T-cell (primary cell): ENCODE measurements at places on chromosomes 11 and 22. TPM values are rescaled to one million over a fixed set of nuclear protein-coding genes. Genes with fewer than 3 reads are reported as not detected.

DNA sequence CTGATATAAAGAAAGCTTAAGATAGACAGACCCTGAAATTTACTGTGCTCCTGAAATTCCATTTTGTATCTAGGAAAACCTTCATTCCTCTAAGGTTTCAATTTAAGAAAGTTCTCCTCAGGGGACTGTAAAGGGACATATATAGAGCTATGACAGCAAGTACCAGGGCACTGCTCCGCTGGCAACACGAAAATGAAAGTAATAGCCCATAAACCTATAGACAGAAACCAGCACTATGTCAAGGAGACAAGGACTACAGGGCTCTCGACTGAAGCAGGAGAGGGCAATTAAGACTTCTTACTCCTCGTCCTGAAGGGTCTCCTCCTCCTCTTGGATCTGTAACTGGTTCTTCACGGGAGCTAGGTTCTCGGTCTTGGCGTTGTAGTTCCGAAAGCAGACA, 6.9 kb downstream of the FEZ1 start:
- DNase-seq: no peak

GRCh38 chr22:35134637-35135036, 68.7 kb downstream of the ISX start:
- no peak for DNase-seq

SLC35C1 gene
- total RNA-seq: 23.9 TPM

- DNase-seq: no peak
Observed at GRCh38 chr11:11978098-11978637, 30.3 kb downstream of the DKK3 start.

DDTL gene
- 3.5 TPM for total RNA-seq

APOA5 gene
- total RNA-seq: not detected

RNF26 gene
- total RNA-seq: 20.0 TPM

- no peak for DNase-seq
Observed at GRCh38 chr11:70014291-70014690, 63.8 kb upstream of the ANO1 start.

DNA sequence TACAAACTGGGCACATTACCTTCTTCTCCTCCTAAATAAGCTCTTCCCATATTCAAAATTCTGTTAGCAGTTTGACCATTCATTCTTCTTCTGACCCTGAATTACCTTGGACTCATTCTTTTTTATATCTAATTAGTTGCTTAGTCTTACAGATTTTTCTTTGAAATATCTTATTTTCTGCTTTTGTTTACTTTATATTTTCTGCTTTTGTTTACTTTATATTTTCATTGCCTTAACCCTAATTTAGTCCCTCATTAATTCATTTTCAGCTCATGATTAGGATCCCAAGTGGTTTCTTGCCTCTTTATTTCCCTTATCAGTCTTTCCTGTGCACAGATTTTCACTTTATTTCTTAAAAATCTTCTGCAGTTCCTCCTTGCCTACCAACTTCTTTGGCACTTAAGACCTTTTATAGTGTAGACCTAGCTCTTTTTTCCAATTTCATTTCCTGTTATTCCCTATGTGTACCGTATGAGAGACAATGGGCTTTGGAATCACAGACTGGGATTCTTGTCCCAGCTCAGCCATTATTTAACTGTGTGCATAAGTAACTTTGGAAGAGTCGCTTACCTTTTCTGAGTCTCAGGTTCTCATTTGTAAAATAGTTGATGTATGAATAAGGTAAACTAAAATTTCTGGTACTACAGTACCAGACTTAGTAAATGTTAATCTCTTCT, 39.2 kb downstream of the SIK2 start:
- DNase-seq: no peak

DNA sequence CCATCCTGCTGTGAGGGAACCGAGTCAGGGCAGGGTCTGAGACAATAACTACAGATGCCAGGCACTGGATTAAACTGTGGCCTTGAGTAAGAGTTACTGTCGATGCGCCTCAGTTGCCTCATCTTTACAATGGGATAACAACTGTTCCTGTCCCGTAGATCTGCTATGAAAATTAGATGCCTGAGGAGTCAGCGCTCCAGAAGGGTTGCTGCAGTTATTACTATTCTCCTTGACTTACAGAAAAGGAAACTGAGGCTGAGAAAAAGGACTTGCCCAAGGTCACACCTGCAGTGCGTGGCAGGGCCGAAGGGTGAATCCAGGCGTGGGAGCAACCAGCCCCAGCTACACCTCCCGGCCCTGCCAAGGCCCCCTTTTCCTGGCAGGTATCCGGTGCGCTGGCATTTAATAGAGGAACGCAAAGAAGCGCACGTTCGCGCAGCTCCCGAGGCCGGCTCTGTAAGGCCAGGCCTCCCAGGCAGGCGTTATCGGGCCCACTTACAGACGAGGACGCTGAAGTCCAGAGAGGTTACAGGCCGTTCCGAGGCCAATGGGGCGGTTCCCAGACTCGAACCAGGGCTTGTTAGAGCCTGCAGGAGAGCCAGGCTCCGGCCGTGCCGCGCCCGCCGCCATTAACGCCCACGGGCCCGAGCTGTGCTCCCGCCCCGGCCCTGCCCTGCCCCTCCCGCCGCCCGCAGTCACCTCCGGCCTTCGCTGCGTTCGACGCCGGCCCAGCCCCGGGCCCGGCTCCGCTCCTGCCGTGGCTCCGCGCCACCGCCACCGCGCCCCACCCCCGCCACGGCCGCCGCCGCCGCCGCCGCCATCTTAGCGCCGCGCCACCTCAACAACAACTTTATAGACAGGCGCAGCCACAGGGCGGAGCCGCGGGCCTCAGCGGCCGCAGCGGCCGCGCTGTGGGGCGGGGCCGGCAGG, at the start of gene C11orf68:
Gene C11orf68 (minus strand): TSS at position 852 of the 930 bp plus-strand sequence. CDS start 31 bp downstream, at position 821.
- DNase-seq: no peak

C11orf97 gene
- not detected for total RNA-seq

OR51B2 gene
- not detected for total RNA-seq

DNA sequence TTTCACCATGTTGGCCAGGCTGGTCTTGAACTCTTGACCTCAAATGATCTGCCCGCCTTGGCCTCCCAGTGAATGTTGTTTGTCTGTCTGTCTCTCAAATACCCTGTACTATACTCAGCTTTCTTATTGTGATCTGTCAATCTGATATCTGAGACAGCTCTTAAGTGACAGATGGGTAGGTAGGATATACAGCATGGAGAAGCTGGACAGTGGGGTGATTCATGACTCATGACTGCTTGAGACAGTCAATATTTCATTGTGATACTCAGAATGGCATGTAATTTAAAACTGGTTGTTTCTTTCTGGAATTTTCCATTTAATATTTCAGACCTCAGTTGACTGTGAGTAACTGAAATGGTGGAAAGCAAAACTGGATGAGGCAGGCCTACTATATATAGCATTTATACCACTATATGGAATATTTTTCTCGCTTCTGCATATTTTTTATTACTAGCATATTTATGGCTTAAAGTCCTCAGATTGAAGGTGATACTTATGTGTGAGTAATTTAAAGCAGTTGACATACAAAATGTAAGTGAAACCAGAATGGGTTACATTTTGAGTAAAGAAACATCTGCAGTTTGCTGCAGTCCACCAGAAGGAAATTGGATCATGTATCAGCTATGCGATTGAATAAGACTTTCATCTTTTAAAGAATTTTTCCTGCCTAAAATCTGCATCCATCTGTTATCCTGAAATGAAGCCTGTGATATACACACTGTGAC, 22.3 kb downstream of the ARHGAP42 start:
- no peak for DNase-seq

DNA sequence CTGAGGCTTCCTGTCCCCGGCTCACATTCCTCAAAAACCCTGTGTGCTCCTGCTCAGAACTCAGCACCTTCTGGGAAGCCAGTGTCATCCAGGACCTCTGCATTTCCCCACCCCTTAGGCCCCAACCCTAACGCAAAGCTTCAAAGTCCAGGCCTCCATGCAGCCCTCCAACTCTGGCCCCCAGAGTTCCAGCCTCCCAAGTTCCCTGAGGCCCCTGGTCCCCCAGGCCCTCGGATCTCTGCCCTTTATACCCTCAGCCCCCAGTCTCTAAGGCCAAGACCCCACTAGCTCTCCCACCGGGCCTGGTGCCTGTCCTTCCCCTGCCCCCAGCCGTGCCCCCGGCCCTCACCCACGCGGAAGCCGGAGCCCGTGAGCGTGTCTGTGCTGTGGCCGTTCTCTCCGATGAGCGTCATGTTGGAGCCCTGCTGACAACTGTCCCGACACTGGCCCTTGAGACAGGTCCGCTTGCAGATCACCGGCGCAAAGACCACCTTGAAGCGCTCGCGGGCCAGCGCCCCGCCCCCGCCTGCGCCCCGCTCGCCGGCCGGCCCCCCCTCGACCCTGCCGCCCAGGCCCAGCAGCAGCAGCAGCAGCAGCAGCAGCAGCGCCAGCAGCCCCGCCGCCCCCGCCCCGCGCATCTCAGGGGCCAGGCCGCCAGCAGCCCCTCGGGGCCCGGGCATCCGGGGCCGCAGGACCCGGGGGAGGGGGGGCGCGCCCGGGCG, 718 bp downstream of the LTBP3 start:
- DNase-seq: no peak

- no peak for DNase-seq
Observed at GRCh38 chr11:24513479-24514218, 16.8 kb downstream of the LUZP2 start.

GRCh38 chr22:33917744-33918406, 2.4 kb downstream of the LARGE1 start:
- DNase-seq: no peak

DNA sequence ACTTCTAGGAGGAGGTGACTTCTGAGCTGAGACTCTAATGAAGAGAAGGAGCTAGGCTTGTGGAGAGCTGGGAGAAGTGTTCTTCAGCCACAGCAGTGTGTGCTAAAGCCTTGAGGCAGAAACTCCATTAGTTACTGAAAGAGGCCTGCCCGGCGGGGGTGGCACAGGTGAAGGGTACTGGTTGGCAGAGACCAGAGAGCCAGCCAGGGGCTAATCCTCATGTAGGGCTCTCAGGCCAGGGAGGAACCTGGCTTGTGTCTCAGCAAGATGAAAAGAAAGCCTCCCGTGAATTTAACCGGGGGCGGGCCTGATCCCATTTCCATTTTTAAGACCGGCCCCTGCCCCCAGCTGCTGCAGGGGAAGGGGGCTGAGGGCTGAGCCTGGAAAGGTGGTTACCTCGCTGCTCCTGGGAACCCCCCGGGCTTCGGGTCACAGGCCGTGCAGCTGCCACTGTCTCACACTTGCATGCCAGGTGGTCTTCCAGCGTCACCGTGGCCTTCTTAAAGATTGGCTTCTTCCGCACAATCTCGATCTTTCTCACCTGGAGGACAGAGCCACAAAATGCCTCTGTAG, 15.0 kb downstream of the PDGFB start:
- no peak for DNase-seq

DNA sequence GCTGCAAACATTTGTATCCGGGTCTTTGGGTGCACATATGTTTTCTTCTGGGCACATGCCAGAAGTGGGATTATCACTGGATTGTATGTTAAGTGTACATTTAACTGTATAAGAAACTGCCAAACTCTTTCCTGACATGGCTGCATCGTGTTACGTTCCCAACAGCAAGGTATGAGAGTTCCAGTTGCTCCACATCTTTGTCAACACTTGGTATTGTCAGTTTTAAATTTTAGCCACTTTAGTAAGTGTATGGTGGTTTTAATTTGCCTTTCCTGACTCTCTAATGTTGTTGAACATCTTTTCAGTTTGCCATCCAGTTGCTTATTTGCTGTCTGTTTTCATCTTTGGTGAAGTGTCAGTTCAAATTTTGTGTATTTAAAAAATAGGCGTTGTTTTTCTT, 22.5 kb upstream of the SMIM38 start:
- no peak for DNase-seq

VSTM5 gene
- total RNA-seq: not detected

- no peak for DNase-seq
Observed at GRCh38 chr11:2530131-2530854, 85.5 kb downstream of the KCNQ1 start.

INPP5J gene
- total RNA-seq: 0.23 TPM

DNA sequence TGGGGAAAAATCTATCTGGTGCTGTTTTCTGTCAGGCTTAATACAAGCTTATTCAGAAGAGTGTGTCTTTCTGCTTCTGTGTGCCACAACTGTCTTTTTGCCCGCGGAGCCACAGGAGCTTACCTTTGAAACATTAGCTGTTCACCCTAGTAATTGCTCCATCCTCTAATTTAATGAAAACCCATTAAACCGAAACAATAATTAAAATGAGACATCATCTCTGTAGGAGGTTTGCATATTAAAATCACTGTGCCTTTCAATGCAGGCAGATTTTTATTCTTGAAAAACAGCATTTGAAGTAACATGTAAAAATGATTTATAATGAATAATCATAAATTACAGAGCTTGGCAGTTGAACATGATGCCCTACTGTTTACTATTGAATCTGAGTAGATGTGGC, 102.3 kb downstream of the NELL1 start:
- no peak for DNase-seq

GRCh38 chr22:46063846-46064227, 86.5 kb upstream of the PPARA start:
- DNase-seq: no peak

KCNK4 gene
- not detected for total RNA-seq

DNA sequence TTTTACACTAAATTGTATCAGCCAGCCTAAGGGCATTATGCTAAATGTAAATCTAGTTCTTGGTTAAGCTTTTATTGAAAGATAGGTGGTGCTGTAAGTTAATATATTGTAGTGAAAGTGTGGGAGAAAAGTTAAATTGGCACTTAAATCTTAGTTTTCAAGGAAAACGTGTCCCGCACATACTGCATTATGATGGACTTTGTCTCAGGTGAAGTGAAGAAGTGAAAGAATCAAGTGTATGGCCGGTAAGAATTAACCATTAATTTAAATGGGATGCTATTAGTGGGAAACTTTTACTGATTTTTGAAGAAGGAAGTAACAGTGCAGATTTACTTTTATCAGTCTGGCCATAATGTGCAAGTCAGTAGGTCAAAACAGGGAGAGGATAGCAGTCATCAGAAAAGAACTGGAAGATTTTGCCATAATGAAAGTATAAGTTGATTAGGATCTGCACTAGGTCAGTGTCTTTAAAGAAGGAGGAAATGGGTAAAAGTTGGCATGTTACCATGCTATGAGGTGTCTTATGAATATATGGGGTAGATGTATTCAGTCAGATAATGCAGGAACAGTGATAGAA, 81.6 kb downstream of the PDHX start:
- no peak for DNase-seq

MAPK8IP1 gene
- total RNA-seq: 2.6 TPM

FAM83F gene
- 0.26 TPM for total RNA-seq

- DNase-seq: no peak
Observed at GRCh38 chr11:75734491-75735180, 17.0 kb downstream of the MOGAT2 start.

DNA sequence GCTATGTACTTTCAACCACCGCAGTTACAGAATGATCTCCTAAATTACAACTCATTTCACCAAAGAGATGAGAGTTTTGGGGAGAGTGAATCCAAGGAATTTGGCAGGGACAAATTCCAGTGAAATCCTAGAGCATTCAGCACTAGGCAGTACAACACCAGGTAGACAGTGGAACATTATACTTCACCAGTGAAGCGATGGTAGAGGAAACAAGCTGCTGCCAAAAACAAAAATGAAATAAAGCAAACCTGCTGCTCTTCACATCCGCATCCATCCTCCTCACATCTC, 16.9 kb downstream of the SMCO4 start:
- DNase-seq: no peak

GRCh38 chr11:78063440-78064181, at the start of gene THRSP:
Gene THRSP, plus strand, starts transcription at chr11:78063861. Its CDS starts 21 bp downstream, at chr11:78063882.
- DNase-seq: no peak

- DNase-seq: no peak
Observed at GRCh38 chr22:37402184-37402506, 25.1 kb downstream of the ELFN2 start.
